ENCODE measurements at places on chromosomes 1 and 21.

DNA sequence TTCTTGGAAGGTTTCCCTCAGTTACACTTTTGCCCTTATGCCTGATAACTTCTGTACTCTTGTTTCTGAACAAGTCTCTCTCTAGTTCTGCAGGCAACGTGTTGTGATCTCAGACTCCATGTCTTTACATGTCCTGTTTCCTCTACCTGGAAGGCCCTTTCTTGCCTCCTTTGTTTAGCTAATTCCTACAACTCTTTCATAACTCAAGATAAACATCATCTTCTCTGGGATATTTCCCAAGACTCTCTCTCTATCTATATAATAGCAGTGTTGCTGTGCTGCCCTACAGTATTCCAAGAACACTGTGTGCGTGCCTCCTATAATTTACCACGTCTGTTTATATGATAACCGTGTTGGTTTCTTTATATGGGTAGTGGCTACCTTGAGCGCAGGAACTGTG, 47.8 kb downstream of the CHRM3 start:
- no peak for DNase-seq

GRCh38 chr1:38832370-38832734, 27.2 kb downstream of the RRAGC start:
- no peak for DNase-seq

- DNase-seq = no peak
Observed at GRCh38 chr1:242120432-242120831, 121.5 kb upstream of the MAP1LC3C start.

DNA sequence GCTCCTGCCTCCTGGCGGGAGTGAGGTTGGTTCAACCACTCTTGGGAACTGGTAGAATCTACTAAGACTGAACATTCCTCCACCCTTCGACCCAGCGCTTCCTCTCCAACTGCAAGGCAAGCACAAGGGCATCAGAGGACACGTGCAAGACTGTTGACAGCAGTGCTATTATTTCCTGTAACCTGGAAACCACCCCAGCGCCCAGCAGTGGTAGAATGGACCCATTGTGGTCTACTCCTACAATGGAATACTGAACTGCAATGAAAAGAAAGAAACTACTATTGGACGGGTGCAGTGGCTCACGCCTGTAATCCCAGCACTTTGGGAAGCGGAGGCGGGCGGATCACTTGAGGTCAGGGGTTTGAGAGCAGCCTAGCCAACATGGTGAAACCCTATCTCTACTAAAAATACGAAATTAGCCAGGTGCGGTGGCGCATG, 33.0 kb upstream of the TARDBP start:
- DNase-seq = peak; percentile 73

- DNase-seq = no peak
Observed at GRCh38 chr21:16942703-16943102, 570.1 kb upstream of the CXADR start.

DNA sequence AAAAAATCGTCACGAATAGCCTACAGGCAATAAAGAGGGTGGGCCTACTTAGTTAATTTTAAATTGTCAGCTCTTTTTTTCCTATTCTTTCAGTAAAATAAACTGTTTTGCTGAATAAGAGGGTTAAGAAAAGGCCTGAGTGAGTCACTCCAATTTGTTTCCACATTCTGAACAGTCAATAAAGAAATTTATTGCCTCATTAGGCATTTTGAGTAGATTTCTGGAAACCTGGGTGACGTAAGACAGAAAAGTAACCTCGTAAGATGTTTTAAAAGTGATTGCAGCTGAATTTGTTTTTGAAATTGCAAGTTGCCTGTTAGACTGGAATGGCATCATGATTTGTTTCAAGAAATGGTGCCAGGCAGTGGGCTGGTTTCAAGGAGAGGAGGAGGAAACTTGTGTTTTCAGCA, 439.3 kb downstream of the USP25 start:
- no peak for DNase-seq

GRCh38 chr1:99250728-99251127, 13.6 kb upstream of the PLPPR4 start:
- no peak for DNase-seq

DNA sequence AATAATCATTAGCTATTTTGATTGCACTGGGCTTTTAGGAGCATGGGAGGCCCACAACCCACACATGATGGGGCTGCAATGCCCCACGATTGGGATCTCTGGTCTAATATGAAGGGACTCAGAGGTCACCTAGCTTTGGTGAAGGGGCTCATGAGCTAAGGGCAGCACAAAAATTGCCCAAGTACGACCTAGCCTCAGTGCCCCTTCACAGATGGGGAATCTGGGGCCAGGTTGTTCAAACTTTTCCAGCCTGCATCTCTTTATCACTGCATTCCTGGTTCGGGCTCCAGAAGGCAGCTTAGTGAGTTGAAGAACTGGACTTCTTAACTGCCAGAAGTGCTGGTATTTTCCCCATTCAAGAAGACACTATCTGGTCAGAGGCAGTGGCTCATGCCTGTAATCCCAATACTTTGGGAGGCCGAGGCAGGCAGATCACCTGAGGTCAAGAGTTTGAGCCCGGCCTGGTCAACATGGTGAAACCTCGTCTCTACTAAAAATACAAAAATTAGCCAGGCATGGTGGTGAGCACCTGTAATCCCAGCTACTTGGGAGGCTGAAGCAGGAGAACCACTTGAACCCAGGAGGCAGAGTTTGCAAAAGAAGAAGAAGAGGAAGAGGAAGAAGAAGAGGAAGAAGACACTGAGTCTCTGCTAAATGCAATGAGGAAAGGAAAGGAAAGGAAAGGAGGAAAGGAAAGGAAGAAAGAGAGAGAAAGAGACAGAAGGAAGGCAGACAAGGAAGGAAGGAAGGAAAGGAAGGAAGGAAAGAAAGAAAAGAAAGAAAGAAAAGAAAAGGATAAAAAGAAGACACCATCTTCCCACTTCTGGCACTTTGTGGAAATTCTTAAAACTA, 258.5 kb upstream of the IRF2BP2 start:
- DNase-seq = no peak

- peak; percentile 36 for DNase-seq
Observed at GRCh38 chr1:30191154-30191702, 532.2 kb downstream of the MATN1 start.

GRCh38 chr1:15329104-15329820, 80.4 kb upstream of the EFHD2 start:
- peak; percentile 82 for DNase-seq

DNA sequence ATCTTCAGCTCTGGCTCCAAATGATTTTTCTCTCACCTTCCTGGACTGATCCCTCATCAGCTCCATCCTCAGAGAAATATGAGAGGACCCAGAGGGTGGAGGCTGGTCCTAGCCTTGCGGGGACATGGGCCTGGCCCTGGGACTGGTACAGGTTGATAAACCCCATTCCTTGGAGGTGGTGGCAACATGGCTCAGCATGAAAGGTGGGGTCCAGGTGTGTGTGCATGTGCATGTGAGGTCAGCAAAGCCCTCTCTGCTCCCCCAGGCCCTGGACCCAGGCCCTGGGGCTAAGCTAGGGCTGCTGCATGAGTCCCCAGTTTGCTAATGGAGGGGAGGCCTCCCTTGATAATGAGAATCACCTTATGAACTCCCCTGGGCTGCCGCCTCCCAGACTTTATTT, 363.1 kb downstream of the MATN1 start:
- DNase-seq = no peak

- no peak for DNase-seq
Observed at GRCh38 chr1:153646672-153647345, 11.7 kb upstream of the SNAPIN start.

DNA sequence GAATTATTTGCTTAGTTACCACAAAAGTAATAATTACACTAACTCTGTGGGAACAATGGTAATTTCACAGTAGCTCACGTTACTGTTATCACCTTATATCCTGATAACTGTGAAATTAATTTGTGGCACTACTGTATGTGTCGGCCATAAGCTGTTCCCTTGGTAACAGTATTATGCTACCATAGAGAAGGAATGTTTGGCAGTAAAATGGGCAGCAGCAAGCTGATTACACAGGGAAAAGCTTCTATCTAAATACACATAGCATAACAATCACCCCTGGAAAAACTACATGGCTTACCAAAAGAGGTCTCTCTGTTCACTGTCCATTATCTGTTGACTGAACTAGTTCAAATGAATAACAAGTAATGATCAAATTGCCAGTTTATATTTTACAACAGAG, 124.1 kb downstream of the DPYD start:
- no peak for DNase-seq

GRCh38 chr1:26079960-26080814, 12.8 kb upstream of the TRIM63 start:
- DNase-seq = no peak

DNA sequence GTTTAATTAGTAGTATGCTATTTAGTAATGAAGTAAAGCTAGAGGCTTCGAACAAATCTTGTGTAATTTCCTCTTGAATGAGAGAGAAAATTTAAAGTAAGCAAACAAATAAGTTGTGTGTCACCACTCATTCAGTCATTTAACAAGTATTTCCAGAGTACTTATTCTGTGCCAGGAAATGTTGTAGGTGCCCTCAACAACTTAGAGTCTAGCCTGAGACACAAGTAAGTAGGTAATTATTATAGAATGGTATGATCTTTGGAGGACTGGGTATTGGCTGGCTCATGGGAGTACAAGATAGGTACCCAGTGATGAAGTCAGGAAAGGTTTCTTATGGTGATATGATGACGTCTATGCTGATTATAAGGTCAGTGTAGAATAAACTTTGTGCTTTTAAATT, 17.4 kb upstream of the METTL18 start:
- no peak for DNase-seq

DNA sequence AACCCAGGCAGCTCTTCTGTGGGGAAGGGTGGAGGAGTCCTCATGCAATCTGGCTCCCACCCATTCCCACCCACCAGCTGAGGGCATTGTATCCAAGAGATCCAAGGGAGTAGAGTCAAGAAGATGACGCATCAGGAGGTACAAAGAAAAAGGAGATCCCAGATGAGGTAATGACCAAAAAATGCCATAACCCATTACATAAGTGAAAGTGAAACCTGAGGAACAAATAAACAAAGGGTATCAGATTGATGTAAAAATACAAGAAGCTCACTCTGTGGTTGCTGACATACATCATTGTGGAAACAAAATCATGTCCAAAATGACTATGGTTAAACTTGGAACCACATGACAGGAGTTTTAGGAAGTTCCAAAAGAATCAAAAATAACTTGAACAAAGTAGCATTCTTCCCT, 42.5 kb downstream of the CCN1 start:
- no peak for DNase-seq

DNA sequence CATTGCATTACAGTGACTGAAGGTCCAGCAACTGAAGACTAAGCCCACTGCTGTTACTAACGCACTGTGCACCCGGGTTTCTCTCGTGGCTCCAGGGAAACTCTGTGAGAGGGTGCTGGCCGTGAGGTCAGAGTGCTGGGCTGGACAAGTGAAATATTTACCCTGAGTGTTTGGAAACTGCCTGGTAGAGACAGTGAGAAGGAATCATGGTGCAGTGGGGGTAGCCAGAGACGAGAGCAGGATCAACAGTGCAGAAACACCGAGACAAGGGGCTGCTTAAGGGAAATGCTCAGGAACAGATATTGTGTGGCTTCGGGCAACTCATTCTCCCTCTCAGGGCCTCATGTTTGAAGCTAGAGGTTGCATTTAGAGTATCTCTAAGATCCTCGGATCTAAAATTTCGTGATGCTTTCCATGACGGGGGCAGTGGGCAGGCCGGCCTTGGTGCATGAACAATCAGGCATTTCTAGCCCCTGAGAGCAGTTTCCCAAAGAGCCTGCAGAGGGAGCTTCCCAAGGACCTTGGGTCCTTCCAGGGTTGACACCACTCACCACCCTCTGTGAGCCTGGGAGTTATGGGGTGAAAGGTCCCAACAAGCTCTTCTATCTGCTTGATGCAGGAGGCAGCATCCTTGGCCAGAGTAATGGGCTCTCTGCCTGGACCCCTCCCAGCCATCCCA, 9.7 kb downstream of the CD2 start:
- DNase-seq = peak; percentile 35

GRCh38 chr1:21647431-21648351, 21.5 kb downstream of the RAP1GAP start:
- DNase-seq = peak; percentile 70

DNA sequence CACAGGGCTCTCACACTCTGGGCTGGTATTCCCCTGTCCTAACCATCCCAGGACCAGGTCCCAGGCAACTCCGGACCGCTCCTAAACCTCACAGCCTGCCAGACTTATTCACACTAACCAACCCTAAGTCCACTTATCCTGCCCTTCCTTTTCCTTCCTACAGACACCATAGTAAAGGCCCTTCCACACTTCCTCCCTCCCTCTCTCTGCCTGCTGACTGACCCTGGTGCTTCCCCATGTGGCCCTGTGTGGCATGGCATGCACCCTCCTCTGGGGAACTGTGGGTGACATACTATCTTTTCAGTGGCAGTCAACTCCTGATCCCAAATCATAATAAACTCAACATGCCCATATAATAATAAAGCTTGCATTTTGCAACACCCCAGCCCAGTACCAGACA, 155.1 kb upstream of the DNAH14 start:
- DNase-seq = no peak

GRCh38 chr21:32523988-32524719, 61.2 kb downstream of the TCP10L start:
- DNase-seq = peak; percentile 41

- no peak for DNase-seq
Observed at GRCh38 chr1:23084880-23085279, 65.6 kb downstream of the KDM1A start.

DNA sequence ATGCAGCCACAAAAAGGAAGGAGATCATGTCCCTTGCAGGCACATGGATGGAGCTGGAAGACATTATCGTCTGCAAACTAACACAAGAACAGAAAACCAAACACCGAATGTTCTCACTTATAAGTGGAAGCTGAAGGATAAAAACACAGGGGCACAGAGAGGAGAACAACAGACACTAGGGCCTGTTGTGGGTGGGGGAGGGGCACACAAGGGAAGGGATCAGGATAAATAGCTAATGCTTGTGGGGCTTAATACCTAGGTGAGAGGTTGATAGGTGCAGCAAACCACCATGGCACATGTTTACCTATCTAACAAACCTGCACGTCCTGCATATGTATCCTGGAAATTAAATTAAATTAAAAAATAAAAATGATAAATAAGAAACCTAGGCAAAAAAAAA, 969.9 kb downstream of the TTLL7 start:
- no peak for DNase-seq

GRCh38 chr1:75908717-75909152, 23.5 kb downstream of the ASB17 start:
- peak; percentile 24 for DNase-seq

DNA sequence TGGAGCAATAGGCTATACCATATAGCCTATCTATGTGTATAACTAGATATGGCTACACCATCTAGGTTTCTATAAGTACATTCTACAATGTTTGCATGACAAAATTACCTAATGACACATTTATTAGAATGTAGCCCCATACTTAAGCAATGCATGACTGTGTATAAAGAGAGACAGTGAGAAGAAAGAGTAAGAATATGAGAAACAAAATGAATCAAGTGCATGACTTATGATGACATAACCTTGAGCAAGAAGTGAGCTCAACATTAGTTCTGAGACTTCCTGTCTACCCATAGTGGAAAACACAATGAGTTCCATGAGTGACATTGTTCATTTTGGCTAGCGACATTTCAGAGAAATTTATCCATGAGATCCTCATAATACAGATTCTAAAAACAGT, 10.1 kb downstream of the SLC44A5 start:
- no peak for DNase-seq

- no peak for DNase-seq
Observed at GRCh38 chr1:220767312-220768125, 19.2 kb upstream of the MTARC1 start.
